ENCODE measurements at places on chromosomes 12 and 14. TPM values are rescaled to one million over a fixed set of nuclear protein-coding genes. Genes with fewer than 3 reads are reported as not detected.

DNA sequence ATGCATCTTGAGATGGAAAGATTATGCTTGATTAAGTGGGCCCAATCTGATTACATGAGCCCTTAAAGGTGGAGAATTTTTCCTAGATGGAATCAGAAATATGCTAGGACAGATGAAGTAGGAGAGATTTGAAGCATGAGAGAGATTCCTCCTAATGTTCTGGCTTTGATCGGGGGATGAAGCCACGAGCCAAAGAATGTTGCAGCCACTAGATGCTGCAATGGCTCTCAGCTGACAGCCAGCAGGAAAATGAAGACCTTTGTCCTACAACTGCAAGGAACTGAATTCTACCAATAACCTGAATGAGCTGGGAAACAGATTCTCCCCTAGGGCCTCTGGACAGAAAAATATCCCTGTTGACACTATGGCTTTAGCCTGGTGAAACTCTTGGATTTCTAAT is 82.6 kb upstream of the ATP2B1 start:
- DNase-seq = no peak

The C14orf39 gene
- total RNA-seq = not detected

The MYH6 gene
- not detected for total RNA-seq

The BRMS1L gene
- 10.9 TPM for total RNA-seq

The TESPA1 gene
- total RNA-seq = not detected

GRCh38 chr14:61618448-61618847 is 76.9 kb upstream of the HIF1A start:
- no peak for DNase-seq

The OTUB2 gene
- 2.5 TPM for total RNA-seq

The CLEC2A gene
- not detected for total RNA-seq

The CFAP54 gene
- total RNA-seq = 0.53 TPM

GRCh38 chr14:24240110-24240918 is 2.1 kb downstream of the TINF2 start:
- no peak for DNase-seq

The FAM90A1 gene
- 0.60 TPM for total RNA-seq

The MYF6 gene
- total RNA-seq = not detected

DNA sequence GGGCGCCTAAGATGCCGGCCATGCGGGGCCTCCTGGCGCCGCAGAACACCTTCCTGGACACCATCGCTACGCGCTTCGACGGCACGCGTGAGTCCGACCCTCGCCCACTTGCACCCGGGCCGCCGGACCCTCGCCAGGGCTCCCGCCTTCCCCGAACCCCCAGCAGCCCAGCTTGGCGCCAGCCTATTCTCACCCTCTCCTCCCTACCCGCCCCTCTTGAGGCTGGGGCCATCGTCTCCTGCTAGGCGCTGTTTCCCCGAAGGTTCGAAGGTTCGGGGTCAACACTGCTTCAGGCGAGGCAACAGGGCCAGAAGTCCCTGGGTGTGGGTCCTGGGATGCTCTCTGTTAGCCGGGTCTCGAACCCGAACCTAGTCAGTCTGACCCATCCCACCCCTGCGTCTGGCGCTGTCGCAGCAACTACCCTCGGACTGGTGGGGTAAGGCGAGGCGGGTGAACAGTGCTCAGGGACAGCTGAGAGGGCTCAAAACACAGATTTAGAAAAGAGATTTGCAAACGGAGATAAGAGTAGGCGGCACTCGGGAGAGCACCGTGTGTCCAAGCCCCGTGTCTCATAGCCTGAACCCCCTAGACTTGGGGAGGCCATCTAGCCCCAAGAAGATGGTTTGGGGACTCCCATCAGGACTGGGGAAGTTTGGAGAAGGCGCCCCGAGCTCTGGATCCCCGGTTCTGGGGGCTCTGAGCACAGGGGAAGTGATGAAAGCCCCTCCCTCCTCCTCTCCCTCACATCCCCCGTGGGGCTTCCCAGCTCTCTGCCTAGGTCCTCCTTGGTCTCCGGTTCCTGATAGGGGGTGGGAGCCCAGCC is 787 bp downstream of the KCNH3 start:
- DNase-seq = no peak

DNA sequence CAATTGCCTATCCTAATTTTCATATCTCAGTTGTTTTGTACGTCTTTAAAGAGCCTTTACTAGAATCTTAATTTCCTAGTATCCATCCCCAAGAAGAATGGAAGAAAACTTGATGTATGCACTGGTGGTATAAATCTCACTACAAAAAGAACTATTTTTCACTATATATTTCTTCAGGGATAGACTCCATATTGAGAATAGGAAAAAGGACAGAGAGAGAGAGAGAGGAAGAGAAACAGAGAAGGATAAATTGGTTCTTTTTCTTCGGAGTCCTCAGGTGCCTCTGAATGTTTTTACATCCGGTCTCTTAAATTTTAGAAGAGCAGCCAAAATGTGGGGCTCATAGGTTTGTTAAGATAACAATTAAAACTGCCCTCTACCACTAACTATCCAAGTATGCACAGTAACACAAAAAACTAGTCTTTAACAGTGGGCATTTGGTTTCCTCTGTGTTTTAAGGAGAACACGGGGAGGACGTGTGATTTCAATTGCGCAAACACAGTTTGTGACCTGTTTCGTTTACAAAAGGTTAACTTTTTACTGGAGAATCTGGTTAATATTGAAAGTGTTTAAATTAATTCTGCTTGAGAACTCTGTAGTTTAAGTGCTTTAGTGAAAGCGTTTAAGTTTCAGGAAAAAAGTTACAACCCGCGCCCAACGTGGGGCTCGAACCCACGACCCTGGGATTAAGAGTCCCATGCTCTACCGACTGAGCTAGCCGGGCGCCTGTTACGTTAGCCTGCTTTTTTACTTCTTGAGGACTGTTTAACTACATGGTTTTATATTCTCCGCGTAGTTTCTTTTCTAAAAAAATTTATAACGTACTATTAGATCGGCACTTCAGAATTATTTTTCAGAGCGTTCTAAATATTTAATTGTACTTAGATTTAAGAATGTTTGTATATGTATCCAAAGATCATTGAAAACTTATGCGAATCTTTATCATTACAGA is 5.1 kb upstream of the PSMA3 start:
- peak; percentile 78 for DNase-seq

DNA sequence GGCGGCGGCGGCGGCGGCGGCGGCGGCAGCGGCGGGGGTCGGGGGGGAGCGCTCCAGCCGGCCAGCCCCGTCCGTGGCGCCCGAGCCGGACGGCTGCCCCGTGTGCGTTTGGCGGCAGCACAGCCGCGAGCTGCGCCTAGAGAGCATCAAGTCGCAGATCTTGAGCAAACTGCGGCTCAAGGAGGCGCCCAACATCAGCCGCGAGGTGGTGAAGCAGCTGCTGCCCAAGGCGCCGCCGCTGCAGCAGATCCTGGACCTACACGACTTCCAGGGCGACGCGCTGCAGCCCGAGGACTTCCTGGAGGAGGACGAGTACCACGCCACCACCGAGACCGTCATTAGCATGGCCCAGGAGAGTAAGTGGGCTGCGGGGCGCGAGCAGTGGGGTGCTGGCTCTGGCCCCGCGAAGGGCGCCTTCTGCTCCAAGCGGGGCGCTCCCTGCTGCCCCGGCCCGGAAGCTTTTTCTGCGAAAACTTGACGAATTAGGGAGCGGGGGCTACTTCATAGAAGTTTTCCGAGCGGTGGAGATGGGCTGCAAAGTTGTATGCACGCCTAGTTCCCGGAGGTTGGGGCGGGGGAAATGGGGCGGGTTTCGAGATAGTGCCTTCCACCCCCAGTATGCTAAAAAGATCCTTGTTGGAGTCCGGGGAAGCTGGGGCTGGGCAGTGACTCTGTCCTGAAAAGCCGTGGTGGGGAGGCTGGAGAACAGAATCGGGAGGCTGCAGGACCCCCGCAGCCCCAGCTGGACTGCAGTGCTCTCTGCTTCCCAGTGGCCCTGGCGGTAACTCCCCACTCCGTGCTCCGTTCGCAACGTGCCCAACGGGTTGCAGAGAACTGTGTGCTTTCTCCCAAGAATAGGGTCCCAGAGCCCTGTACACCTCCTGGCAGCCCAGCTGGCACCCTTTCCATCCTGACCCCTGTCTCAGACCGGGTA is 751 bp downstream of the GDF11 start:
- DNase-seq = no peak

- DNase-seq = no peak
Observed at GRCh38 chr12:94979941-94980340, 23.6 kb downstream of the NDUFA12 start.

- no peak for DNase-seq
Observed at GRCh38 chr12:81207664-81208063, 129.8 kb downstream of the ACSS3 start.

DNA sequence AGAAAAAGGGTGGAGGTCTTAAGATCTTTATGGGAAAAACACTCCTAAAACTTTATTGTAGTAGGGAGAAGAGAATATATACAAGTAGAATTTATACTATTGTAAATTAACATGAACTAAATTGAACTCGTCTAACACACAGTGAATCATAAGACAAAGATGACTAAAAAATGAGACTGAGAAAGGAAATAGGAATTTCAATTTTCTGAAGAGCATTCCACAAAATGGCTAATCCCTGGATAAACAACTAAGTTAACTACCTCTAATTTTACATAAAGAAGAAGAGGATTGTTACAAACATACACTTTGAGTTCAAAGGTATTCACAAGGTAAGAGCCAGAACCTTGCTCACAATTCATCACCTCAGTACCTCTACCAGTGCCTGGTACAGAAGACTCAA is 2.0 kb downstream of the MAP4K5 start:
- DNase-seq = no peak

GRCh38 chr12:67193704-67194103 is 75.5 kb upstream of the CAND1 start:
- peak; percentile 25 for DNase-seq

DNA sequence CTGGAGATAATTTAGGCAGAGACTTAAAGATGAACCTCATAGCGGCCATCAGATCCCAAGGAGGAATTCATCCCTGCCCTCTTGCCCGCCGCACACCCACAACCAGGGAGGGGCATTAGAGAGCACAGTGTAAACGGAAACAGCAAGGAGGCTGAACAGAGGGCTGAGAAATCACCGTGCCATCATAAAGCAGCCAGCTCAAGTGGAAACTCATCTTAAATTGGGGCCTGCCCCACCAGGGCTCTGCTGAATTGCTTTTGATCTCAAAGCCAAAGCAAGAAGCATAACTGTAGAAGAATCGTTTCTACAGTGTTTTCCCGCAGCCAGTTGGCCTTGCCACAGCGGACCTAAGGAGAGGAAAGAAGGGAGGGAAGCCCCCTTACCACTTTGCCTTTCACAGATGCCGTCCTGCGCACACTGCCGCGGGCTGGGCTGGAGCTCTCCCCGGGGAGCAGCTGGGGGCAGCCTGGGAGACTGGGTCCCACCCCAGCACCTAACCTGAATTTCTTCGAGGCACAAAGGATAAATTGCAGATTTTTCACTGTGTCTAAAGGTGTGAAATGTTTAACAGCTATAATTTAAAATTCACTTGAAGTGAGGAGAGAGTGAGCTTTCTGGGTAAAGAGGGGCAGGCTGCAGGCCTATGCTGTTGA is 51.8 kb upstream of the MMP17 start:
- DNase-seq = no peak

GRCh38 chr14:72476657-72477499 is 417.0 kb downstream of the DPF3 start:
- DNase-seq = no peak

The CPNE6 gene
- total RNA-seq = not detected

The PLEKHG7 gene
- not detected for total RNA-seq

- no peak for DNase-seq
Observed at GRCh38 chr12:91053951-91054715, 3.7 kb downstream of the KERA start.

GRCh38 chr14:43001731-43002130 is 1395.1 kb downstream of the LRFN5 start:
- DNase-seq = no peak

The SLCO1B1 gene
- not detected for total RNA-seq

The CMKLR1 gene
- total RNA-seq = 26.2 TPM

DNA sequence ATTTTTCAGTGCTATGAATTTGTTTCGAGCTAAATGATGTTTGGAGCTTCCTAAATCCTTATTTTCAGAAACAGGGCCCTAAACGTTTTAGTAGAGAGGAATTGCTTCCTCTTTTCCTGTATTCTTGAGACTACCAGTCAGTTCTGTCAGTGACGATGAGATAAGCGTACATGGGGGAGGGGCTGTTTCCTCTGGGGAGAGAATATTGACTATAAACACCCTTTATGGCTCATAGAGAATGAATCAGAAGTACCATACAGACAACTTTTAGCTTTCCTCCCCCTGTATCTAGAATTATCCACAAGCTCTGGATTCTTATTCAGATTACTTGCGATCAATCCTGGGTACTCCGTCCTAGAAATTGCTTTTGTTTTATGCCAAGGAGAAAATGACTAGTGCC is 5.1 kb downstream of the TBK1 start:
- no peak for DNase-seq

- DNase-seq = no peak
Observed at GRCh38 chr12:40399656-40400055, 174.9 kb downstream of the LRRK2 start.

DNA sequence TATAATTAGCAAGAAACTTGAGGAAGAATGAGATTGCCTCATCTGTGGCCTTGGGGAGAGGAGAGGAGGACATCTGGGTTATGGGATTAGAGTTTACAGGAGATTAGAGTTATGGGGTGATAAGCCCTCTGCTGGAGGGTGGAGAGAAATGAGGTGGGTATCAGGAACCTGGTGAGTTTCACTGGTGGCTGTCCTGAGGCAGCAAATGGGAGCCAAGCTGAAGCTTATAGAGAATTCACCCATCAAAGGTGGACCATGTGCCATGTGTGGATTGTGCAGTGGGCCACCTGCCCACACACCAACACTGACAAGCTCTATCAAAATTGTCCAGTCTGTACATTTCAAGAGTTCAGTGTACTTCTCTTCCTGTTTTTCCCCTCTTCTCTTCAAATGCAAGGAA is 135.3 kb downstream of the AEBP2 start:
- no peak for DNase-seq

The A2M gene
- total RNA-seq = 853 TPM

The HELB gene
- 3.6 TPM for total RNA-seq

The ADAM20 gene
- total RNA-seq = not detected

The DPPA3 gene
- total RNA-seq = not detected

GRCh38 chr14:22088614-22089342 is 415.2 kb upstream of the OR4E1 start:
- no peak for DNase-seq

The POTEG gene
- total RNA-seq = not detected

DNA sequence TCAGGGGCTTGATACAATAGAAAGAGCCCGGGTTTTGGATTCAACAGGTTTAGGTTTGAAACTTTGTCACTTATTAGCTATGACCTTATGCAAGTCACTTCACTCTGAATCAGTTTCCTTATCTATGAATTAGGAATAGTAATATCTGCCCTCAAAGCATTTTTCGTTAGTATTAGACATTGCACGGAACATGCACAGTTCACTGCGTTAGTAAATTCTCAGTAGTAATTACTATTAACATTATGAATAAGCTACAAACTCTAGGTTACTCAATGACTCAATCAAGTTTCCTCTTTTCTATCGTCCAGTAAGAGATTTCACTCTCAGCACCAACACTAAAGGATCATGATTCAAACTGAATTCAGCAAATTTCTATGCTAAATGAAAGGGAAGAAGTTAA is 150.3 kb downstream of the CEP83 start:
- no peak for DNase-seq

The GPR137C gene
- total RNA-seq = 2.8 TPM

- no peak for DNase-seq
Observed at GRCh38 chr12:68319988-68320623, 12.1 kb downstream of the MDM1 start.

- no peak for DNase-seq
Observed at GRCh38 chr12:76633415-76633814, 73.8 kb upstream of the OSBPL8 start.
